Stimulated activated CD4-positive, alpha-beta T cell treated with anti-CD3 and anti-CD28 coated beads, TNF-alpha, amount 100 ng/mL, for 4 hours (primary cell): ENCODE measurements at places on chromosomes 3 and 15.

DNA sequence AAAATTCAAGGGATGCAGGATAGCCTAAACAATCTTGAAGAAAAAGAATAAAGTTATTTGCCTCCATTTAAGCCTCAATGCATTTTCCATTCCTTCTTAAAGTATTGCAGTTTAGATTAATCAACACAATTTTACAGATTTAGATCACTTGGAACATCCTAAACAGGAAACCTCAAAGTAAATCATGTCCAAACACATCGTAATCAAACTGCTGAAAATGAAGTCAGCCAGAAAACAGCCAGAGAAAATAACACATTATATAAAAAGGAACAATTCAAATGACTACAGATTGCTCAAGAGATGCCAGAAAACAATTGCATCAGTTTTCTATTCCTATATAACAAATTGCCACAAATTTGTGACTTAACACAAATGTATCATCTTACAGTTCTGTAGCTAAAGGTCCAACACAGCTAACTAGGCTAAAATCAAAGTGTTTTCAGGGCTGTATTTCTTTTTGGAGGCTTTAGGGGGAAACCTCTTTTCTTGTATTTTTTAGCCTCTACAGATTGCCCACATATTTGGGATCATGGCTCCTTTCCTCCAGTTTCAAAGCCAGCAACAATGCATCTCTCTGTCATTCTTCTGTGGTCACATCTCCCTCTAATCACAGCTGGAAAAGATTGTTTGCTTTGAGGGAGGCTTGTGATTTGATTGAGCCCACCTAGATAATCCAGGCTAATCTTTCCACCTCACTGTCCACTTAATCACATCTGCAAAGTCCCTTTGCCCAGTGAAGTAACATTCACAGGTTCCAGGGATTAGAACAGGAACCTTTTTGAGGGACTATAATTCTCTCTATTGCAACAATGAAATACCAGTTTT, 543.3 kb upstream of the UBE2E2 start:
- no peak for DNase-seq

GRCh38 chr3:196837819-196838420, 29.8 kb upstream of the SENP5 start:
- DNase-seq: peak; percentile 50

DNA sequence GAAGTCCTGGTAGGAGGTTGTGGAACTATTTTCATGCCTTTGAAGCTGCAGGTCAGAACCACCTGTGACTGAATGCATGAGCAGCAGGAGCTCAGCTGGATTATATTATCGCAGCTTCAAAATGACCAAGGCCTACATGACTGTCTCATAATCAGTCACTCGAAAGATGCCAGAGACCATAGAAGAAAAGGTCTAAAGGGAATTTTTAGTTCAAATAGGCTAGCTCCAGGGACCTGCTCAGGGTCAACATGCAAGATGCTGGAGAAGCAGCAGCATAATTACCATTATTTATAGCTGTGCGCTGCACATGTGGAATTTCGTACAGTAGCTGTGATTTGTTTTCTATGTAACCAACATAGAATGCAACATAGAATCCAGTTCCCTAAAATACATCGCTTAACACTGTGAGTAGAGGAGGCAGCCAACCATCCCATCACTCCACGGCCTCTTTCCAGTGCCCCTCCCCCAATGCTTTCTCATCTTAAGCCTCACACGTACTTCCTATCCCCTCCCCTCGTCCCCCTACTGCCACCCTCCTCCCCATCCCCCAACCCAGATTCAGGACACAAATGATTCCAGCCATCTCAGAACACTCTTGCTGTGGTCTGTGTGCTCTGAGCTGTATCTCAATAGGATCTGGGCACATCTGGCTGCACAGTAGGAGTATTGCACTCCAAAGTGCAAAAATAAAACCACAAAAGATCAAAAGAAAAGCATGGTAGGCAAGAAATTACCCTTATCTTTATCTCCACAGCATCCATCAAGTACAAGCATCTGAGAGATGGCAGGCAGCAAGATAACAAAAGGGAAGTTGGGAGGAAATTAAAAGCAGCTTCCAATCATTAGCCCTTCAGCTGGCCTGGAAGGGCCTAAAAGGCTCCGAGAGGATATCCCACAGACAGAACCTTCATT, 352.8 kb upstream of the SEMA6D start:
- no peak for DNase-seq

DNA sequence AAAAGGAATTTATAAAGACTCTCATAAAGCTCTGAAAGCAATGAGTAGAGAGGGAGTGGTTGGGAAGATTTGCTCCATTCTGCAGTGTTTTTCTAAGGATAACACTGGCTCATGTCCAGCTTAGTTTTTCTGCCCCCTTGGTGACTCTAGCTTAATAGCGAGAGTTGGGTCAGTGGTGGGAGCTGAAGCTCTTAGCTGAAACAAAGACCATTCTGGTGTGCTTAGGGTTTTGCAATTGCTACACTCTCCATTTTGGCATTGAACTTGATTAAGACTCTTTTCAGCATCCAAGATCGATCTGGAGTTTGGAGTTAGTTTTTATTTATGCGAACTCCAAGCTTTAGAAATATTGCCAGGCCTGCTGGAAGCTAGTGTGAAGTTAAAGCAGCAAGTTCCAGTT, 98.0 kb downstream of the ATG7 start:
- no peak for DNase-seq

DNA sequence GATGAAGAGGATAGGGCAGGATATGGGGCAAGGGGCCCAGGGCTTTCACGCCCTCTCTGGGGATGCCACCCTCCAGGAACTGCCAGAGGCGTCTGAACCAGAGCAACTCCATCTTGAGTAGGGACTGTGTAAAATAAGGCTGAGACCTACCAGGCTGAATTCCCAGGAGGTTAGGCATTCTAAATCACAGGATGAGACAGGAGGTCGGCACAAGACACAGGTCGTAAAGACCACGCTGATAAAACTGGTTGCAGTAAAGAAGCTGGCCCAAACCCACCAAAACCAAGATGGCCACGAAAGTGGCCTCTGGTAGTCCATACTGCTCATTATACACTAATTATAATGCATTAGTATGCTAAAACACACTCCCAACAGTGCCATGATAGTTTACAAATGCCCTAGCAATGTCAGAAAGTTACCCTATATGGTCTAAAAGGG, 40.7 kb downstream of the HERC1 start:
- no peak for DNase-seq

DNA sequence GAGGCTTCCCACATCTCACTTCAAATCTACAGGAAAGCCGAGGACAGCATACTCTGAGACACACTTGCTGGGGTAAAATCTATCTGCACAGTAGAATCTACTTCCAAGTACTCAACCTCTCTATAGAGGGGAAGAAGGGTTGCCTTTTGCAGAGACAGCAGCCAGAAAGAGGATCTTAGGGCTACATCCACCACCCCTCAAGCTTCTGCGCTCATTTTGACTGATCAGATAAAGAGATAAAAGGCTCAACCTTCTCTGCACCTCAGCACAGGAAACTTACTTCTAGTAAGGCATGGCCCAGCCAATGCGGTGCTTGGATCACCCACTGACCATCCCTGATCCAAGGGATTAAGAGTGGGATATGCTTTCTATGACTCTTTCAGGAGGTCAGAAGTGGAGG, 6.9 kb upstream of the SLC9A9 start:
- DNase-seq: no peak

DNA sequence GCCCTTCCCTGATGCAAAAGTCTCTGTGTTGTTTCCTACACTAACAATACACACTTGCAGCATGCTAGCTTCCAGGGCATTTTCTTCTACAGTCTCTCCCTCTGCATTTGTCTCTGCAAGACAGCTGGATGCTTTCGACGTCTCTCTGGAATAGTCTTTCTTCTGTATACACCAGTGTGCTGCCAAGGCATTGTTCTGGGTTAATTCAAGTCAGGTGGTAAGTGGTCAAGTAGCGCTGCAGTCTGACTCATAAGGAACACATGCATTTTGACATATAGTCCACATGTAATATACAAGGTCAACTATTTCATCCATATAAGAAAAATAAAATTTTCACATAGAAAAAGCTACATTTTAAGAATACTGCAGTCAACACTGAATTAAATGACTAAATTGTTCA, 92.7 kb downstream of the MYLK start:
- DNase-seq: no peak

DNA sequence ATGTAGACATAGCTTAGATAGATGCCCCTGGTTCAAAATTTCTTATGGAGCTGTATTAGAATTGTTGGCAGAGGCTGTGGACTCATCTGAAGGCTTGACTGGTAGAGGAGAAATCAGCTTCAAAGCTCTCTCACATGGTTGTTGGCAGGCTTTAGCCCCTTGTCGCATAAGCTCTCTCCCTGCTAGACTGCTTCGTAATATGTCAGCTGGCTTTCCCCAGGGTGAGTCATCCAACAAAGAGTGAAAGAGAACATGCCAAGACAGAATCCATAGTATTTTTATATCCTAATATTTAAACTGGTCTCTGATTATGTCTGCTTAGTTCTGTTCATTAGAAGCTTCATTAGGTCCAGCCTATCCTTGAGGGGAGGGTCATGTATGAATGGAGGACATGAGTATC, 427.4 kb upstream of the NAALADL2 start:
- DNase-seq: no peak

DNA sequence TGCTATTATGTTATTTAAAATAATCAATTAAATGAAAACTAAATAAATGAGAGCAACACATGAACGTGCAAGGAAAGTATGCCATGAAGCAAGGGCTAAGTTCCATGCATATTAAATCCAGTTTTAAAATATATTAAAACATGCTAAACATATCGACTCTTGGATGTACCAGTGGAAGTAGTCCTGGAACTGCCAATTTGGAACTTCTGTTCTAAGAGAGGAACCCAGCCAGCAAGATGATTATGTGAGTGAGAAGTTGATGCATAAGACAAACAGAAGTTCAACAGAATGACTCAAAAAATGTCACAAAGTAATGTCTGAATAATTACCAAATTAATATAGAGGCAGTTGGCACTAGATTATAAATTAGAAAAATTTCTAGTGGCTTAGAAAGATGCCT, 714.2 kb downstream of the NLGN1 start:
- no peak for DNase-seq

DNA sequence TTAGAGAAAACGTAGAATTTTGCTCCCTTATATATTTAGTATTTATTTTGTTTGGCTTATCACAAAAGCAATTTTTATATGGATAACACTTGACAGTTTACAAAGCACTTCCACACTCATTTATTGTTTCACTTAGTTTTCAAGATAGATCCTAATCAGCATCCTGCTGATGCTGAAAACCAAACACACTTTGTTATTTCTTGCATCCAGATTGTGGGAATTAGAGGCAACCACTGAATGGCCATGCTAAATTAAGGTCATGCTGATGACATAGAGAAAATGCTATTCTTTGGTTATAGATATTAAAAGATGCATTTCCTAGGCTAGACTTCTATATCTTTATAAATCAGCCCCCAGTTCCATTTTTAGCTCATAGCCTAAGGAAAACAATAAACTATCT, 474.1 kb upstream of the KCNMB2 start:
- DNase-seq: no peak

GRCh38 chr3:150265305-150265704, 142.8 kb upstream of the TSC22D2 start:
- no peak for DNase-seq

DNA sequence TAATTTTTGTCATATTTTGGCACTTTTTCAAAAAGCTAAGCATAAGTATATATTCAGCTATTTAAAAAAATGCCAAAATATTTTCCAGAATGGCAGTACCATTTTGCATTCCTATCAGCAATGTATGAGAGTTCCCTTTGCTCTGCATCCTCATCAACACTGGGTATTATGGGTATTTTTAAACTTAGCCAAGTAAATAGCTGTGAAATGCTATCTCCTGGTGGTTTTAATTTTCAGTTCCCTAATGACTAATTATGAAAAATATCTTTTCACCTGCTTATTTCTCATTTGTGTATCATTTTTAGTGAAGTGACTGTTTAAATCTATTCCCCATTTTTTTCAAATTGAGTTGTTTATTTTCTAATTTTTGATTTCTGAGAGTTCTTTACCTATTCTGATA, 199.7 kb upstream of the NECTIN3 start:
- DNase-seq: no peak

DNA sequence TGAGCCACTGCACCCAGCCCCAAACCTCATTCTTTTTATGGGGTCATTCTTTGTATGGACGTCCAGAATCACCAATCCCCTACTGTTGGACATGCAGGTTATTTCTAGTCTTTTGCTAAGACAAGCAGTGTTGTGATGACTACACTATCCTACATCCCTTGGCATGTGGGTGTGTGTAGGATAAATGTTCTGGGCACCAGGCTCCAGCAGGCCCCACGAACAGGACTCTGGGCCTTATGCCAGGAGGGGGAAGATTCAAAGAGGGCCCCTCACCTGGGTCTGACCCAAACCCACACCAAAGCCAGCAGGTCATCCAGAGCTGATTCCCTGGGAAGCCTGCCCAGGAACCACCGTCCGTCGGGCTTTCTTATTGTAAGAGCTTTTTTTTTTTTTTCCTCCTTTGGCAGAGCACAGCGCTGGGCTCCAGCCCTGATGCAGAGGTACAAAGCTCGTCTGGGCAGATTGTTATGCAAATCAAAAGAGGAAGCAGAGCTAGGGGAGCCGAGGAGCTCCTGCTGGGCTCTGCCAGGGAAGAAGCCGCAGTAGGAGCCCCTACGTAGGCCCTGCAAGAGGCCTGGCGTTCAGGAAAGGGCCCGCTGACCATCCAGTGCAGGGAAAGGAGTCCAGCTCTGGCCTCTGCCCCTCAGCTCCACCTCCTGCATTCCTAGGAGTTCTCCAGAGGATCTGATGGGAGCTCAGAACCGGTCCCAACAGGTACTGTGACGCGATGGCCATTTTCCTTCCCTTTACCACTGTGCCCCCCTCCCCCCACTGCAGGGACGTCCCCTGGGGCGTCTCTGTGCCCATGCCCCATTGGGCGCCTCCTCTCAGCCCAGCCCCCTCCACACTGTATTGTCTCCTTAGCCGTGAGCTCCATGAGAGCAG, 29.0 kb upstream of the FURIN start:
- DNase-seq: no peak

GRCh38 chr15:58748040-58748851, 1.3 kb downstream of the ADAM10 start:
- DNase-seq: no peak

- no peak for DNase-seq
These were observed 5.5 kb upstream of the CD200 start for GRCh38 chr3:112327371-112327951.

DNA sequence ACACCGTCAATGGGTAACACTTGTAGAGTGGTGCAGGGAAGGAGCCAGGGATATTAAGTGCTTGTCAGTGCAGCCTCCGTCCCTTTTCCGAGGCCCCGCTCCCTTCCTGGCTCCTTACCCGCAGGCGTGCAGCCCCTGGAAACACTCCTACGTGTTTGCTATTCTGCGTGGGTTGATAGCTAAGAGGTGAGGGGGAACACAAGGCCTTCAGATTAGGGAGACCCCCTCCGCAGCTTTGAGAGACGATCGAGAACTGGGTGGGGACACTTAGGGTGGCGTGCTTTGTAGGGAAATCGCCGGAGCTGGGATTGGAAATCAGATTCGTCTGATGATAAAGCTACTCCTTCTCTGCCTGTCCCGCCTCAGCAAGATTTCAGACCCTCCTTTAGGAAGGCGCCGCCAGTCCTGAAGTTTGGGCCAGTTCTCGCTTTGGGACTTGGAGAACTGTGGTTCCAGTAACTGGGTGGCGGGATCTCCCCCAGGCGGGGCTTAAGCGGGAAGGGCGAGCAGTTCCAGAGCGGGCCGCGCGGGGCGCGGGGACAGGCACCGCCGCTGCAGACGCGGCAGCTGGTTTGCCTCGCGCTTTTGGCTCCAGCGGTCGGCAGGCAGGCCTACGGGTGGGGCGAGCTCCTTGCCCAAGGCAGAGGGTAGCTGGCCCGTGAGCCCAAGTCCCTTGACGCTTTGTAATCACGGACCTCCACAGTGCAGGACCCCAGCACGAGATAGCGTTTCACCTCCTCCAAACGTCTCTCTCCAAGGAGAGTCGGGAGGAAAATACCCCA, 8.0 kb upstream of the FAM107A start:
- DNase-seq: peak; percentile 18
